ENCODE measurements at places on chromosomes 4 and X. TPM values are rescaled to one million over a fixed set of nuclear protein-coding genes. Genes with fewer than 3 reads are reported as not detected.
A peak's percentile ranks its signal among the peaks of the same experiment; 100 is the strongest.

DNA sequence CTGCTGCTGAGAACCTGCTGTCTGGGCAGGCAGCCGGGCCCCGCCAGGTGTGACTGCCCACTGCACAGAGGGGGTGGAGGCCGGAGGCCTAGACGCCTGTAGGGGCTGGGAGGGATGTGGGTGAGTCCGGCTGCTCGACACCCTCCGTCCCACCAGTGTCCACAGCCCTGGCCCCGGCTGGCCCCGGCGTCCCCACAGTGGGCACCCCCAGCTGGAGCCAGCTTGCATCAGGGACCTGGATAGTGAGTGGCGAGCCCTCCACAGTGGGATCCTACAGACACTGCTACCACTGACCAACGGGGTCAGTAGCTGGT lies 34.7 kb upstream of the SPON2 start:
- no peak for DNase-seq

GRCh38 chr4:1410491-1411325 lies 4.5 kb upstream of the NKX1-1 start:
- DNase-seq: no peak

DNA sequence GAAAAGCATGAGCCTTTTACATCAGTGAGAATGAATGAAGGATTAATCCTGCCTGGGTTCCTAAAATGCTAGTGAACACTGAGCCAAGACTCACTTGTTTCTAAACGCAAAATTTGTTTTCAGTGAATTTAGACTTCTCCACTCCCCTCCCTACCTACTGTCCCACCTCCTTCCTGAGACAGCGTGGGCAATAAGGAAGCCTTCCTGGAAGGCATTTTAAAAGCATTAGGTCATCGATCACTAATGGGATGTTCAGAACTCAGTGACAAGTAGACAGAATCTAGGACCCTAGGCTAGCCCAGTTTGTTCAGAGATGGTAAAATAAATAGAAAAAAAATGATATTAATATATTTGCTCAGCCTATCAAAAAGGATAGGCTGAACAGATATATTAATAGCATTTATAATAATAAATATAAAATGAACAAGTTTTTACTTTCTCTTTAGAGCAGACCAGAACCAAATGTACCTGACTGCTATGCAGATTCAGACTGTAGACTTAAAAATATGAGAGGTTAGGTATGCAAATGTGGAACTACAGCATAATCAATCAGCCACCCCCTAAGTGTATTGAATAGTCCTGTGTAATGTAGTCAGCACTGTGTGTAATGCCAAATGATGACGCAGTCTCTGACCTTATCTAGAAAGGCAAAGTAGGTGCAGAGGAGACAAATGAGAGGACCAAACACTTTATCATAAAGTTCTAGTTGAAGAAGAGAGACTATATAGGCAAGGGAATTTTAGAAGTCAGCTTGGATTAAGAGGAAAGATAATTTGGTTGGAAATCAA lies 331.1 kb downstream of the GPAT3 start:
- DNase-seq: peak; percentile 74

DNA sequence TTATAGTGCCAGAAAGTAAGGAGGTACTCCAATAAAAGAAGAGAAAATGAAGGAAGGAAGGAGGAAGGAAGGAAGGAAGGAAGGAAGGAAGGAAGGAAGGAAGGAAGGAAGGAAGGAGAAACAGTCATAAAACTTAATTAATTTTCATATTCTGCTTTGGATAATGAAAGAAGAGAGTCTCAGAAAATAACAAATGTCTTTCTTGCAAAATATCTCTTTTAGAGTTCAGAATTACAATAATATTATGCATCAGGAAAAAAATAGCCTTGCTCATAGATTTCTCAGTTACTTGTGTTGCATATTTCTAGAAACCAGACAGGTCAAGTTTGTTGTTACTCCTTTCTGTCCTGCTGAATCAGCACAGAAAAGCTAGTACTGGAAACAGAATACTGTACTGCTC lies 130.1 kb upstream of the DKK2 start:
- DNase-seq: no peak

RASSF6 gene
- total RNA-seq: 8.3 TPM

UCP1 gene
- not detected for total RNA-seq

All from renal cortical epithelial cell (primary cell).